ENCODE measurements at places on chromosomes 6 and 20.

DNA sequence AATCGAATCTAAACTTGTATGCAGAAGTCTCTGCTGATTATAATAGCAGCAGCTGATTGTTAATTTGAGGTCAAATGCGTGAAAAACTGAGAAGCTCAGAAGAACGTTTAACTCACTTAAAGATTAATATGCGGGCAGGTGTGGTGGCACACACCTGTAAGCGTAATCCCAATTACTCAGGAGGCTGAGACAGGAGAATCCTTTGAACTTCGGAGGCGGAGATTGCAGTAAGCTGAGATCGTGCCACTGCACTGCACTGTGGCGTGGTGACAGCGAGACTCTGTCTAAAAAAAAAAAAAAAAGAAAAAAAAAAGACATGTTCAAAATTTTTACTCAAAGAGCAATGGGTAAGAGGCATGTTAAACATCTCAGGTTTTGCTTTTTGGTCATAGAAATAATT, 1370.8 kb downstream of the GRIK2 start:
- DNase-seq: no peak

- DNase-seq: no peak
Observed at GRCh38 chr20:56422076-56422823, 10.2 kb downstream of the CASS4 start.

GRCh38 chr20:32898729-32899128, 40.0 kb downstream of the EFCAB8 start:
- DNase-seq: no peak

- DNase-seq: no peak
Observed at GRCh38 chr20:32539026-32539816, 45.9 kb downstream of the NOL4L start.

DNA sequence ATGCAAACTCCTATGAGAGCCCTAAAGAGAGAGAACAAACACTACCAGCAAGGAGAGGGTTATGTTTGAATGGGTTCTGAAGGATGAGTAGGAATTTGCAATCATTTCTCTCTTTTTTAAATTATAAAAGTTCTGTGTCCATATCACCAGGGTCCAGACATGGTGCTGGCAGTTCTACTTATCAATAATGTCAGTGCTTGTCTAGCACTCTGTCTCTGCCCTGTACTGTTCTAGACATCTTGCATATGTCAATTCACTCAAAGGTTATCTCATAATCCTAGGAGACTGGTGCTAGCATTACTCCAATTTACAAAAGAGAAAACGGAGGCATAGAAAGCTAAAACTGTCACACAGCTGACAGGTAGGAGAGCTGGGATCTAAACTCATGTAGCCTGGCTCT, 101.3 kb downstream of the VEGFA start:
- no peak for DNase-seq

DNA sequence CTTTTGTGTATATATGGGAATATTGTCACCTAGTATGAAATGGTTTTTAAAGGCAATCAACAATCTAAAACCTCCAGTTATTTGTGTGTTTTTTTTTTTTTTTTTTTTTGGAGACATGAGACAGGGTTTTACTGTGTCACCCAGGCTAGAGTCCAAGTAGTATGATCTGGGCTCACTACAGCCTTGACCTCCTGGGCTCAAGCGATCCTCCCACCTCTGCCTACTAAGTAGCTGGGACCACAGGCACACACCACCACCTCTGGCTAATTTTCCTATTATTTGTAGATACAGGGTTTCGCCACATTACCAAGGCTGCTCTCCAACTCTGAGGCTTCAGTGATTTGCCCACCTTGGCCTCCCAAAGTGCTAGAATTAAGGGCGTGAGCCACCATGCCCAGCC, 349.9 kb downstream of the UTRN start:
- no peak for DNase-seq

DNA sequence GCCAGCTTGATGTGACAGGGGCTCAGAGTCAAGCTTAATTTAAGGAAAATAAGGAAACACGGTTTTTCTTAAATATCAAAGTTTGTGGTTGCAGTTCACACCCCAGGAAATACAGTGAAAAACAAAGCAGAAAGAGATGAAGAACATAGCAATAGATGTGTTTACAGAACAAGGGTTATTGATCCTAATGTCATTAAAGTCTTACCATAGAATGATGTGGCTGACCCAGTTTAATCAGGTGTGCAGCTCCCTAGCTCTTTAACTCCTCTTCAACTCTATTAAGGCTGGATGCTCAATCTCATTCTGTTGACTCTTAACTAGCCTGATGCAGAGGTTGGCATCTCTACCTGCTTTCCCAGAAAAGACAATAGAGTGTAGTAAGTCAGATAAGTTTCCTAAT, 7.5 kb upstream of the GTF3C6 start:
- DNase-seq: no peak

- DNase-seq: no peak
Observed at GRCh38 chr6:136304410-136304809, 14.8 kb upstream of the BCLAF1 start.

DNA sequence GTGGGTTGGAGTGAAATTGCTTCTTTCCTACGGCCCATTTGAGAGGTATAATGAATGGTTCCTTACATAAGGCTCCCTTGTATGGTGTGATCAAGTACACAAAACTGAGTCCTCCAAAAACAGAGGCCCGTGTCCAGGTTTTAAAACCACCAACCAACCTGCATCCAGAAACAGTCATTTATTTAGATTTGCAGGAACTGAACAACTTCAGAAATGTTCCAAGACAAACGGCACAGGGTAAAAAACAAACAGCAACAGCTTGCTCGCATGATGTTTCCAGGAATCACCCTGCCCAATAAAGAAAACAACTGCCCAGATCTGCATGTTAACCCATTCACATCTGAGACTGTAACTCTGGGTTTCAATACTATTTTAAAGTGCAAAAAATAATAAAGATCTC, 40.2 kb upstream of the TRAM2 start:
- DNase-seq: no peak

GRCh38 chr20:30489614-30490003, 767.9 kb upstream of the DEFB115 start:
- no peak for DNase-seq

- DNase-seq: no peak
Observed at GRCh38 chr20:53598140-53599043, 4.8 kb upstream of the ZNF217 start.

- no peak for DNase-seq
Observed at GRCh38 chr6:104505838-104506237, 353.9 kb downstream of the HACE1 start.

GRCh38 chr6:27834384-27834783, 77.8 kb downstream of the OR2B2 start:
- no peak for DNase-seq

DNA sequence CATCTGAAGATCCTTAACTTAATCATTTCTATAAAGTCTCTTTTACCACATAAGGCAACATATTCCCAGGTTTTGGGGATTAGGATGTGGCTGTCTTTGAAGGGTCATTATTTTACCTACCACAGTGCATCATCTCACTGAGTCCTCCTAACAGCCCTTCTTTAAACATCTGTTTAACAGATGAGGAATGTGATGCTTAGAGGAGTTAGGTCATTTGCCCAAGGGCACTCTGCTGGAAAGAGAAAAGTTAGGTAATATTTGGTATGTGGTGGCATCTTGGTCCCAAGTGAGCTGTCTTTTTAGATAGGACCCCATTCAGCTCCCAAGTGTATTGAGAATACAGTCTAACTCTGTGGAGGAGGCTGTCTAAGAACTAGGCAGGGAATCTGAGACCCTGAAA, 11.0 kb downstream of the MMP24 start:
- no peak for DNase-seq

- no peak for DNase-seq
Observed at GRCh38 chr20:10861619-10862018, 187.8 kb upstream of the JAG1 start.

DNA sequence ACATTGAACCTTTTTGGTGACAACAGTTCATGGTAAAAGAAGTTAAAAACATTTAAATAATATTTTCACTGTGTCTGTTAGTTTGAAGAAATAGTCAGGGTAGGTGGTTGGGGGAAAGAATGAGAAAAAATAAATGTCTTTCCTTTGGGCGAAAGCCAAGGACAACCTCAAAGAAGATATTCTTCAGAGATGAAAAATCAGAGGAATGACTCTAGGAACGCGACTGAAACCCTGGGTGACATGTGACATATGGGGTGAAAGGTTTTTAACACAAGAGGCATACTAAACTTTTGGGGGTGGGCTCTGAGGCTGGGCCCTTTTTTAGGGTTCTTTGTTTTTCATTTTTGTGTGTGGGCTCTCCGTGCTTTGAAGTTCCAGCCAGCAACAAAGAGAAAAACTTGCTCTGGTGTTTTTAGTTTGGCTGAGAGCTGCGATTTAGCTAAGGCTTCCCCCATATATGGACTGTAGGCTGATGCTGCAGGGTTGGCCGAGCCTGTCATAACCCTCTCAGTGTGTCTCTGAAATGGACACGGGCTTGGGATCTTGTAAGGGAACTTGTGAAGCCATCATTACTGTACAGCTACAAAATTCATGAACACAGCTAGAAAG, 610.1 kb upstream of the ARID1B start:
- DNase-seq: no peak

DNA sequence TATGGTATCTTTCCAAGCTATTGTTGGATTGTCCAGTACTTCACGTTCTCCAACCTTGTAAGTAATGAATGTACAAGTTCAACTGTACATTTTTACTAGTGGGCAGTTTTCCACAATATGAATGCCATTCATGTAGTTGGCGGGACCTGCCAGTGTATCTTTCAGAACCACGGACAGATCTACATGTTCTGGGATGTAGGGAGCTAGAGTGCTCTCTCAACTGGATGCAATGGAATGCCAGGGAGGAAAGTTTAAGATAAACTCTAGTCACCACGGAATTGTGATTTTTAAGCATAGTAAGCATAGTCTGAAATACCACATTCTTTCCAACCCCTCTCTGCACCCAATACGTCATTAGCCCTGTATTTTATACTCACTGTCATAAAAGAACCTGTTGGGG, 21.5 kb upstream of the HLA-C start:
- DNase-seq: no peak

- DNase-seq: no peak
Observed at GRCh38 chr6:135306740-135307420, 125.8 kb downstream of the MYB start.

GRCh38 chr20:61263084-61263695, 11.1 kb downstream of the CDH4 start:
- peak; percentile 13 for DNase-seq

DNA sequence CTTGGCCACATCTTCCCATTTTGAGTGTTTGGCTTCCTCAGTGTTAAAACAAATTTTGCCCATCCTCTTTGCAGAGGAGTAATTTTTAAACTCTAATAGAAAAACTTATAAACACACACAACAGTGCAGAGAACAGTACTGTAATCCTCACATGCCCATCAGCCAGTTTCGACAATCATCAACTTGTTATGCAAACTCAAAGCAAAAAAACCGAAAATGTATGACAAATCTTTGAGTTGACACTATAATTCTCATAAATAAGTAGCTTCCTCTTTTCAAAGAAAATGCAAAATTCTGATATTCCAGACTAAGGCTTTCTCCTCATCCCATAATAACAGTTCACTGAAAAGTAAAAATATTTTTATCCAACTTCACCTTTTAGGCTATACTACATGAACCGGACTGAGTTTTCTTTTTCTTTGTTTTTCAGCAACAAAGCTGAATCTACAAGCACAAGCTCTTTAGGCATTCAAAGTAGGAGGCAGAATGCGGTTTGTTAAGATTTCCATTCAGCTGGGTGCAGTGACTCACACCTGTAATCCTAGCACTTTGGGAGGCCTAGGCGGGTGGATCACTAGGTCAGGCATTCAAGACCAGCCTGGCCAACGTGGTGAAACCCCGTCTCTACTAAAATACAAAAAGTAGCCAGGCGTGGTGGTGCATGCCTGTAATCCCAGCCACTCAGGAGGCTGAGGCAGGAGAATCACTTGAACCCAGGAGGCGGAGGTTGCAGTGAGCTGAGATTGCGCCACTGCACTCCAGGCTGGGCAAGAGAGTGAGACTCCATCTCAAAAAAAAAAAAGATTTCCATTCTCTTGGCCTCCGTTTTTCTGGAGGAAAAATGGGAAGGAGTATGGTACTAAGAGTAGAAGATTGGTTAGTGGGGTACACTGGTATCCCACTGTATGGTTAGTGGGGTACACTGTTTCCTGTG, 74.8 kb downstream of the GCNT2 start:
- DNase-seq: no peak

GRCh38 chr20:47792021-47792618, 6.8 kb upstream of the SULF2 start:
- DNase-seq: no peak

Measured in stimulated activated CD8-positive, alpha-beta memory T cell treated with anti-CD3 and anti-CD28 coated beads, Interleukin-4, amount 100 ng/mL, for 1 hour (primary cell).